ENCODE measurements at places on chromosomes 16 and 17. TPM values are rescaled to one million over a fixed set of nuclear protein-coding genes. Genes with fewer than 3 reads are reported as not detected.

Gene SLC35G6
- not detected for polyA plus RNA-seq

Gene TMC8
- not detected for polyA plus RNA-seq

Gene ZNF652
- 3.6 TPM for polyA plus RNA-seq

Gene RNF43
- not detected for polyA plus RNA-seq

Gene SSTR5
- polyA plus RNA-seq: not detected

Gene CLEC18B
- 0.17 TPM for polyA plus RNA-seq

Gene CX3CL1
- 0.89 TPM for polyA plus RNA-seq

Gene GJC1
- 24.1 TPM for polyA plus RNA-seq

Gene KRT25
- polyA plus RNA-seq: not detected

Gene KRT28
- polyA plus RNA-seq: not detected

Gene MT4
- polyA plus RNA-seq: not detected

Gene DHRS11
- polyA plus RNA-seq: 14.6 TPM

Gene MYH3
- polyA plus RNA-seq: 0.63 TPM

Gene MYOCD
- polyA plus RNA-seq: 10.6 TPM

Gene STAT5B
- polyA plus RNA-seq: 28.7 TPM

All from IMR-90 (cell line).